ENCODE measurements at places on chromosomes 11 and 22. TPM values are rescaled to one million over a fixed set of nuclear protein-coding genes. Genes with fewer than 3 reads are reported as not detected.

The AHNAK gene
- 188 TPM for total RNA-seq

The KCNA4 gene
- not detected for total RNA-seq

The A4GALT gene
- 8.3 TPM for total RNA-seq

DNA sequence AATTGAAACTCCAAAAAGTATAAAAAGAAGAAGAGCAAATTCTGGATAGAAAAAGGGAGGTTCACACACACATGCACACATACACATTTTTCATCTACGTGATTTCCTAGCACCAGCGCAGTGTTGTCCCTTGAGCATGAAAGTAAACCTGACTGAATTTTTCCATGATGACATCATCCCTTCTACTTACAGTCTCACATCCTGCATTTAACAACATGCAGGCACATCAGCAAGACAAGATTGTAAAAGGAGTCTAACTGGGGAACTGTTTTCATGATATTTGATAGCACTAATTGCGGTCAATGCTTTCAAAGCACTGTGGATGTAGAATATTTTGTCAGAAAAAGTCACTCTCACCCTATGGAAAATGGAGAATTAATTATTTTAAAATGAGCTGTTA is 36.6 kb downstream of the GAS2 start:
- peak; percentile 63 for DNase-seq

GRCh38 chr11:115950660-115951059 is 446.4 kb upstream of the CADM1 start:
- DNase-seq: no peak

GRCh38 chr11:37988031-37988430 is 1390.0 kb upstream of the RAG2 start:
- no peak for DNase-seq
